ENCODE measurements at places on chromosomes 1 and 21. TPM values are rescaled to one million over a fixed set of nuclear protein-coding genes. Genes with fewer than 3 reads are reported as not detected.

GRCh38 chr1:109214695-109215623 lies 1.2 kb downstream of the SARS1 start:
- peak; percentile 73 for DNase-seq

DNA sequence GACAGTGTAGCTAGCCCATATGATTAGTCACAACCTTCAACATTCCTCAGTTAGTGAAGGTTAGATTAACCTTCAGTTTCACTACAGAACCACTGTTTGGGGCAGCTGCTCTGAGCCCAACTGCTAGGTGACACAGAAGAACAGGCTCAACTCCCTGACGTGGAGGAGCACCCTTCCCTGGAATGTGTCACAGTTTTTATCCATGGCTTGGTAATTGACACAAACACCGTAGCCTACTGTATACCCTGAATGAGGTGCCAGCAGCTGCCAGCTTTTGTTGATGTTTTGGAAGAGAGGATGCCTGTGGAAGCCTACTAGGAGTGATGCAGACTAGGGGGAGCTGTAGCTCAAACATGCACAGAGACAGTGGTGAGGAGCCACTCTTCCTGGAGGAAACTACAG lies 56.6 kb upstream of the CR2 start:
- no peak for DNase-seq

GRCh38 chr1:77228836-77229235 lies 9.6 kb upstream of the PIGK start:
- DNase-seq = no peak

- no peak for DNase-seq
Observed at GRCh38 chr1:108034396-108034795, 69.4 kb upstream of the VAV3 start.

- DNase-seq = no peak
Observed at GRCh38 chr1:199422206-199422605, 605.3 kb upstream of the NR5A2 start.

- no peak for DNase-seq
Observed at GRCh38 chr1:53719469-53719868, 19.5 kb downstream of the GLIS1 start.

- no peak for DNase-seq
Observed at GRCh38 chr1:76496871-76497270, 370.4 kb upstream of the ST6GALNAC5 start.

DNA sequence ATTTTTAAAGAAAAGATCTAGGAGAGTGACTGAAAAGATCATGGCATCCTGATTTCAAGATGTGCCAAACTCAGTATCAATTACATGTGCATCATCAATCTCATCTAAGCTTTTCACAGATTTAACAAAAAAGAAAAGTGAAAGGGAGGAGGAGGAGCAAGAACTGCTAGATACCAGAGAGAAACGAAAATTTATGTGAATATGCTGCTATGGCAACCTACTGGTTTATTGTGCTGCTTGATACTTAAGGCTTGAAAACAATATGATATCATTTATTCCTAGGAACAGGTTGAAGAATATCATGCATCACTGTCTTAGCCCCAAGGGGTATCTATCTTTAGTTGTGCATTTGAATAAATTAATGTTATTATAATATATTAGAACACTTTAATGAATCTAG lies 518.5 kb upstream of the ZRANB2 start:
- DNase-seq = no peak

DNA sequence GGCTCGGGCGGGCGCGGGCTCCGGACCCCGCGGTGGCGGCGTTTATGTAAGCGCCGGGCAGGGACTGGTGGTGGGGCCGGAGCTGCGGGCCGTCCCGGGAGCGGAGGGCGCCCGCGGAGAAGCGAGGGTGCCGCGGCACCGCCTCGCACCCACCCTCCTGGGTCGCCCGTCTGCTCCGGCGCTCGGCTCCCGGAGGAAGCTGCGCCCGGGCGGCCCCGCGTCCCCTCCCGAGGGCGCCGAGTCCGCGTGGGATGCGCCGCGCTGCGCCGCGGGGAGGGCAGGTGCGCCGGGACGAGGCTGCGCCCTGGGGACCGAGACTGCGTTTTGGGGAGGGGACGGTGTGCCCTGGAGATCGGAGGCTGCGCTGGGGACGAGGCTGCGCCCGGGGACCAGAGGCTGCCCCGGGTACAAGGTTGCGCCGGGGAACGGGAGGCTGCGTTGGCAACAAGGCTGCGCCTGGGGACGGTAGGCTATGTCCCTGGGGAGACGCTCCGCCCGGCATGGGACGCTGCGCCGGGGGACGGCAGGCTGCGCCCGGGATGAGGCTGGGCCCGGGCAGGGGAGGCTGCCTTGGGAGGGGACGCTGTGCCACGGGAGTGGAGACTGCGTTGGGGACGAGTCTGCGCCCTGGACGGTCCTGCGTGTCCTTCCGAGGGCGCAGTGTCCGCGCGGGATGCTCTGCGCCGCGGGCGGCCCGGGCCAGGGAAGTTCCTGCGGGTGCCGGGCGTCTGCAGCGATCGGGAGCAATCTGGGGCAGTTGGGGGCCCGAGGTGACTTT lies 627 bp downstream of the ADARB1 start:
- no peak for DNase-seq

- no peak for DNase-seq
Observed at GRCh38 chr1:66197785-66198184, 336.2 kb upstream of the SGIP1 start.

GRCh38 chr21:27450216-27450615 lies 483.3 kb upstream of the ADAMTS5 start:
- no peak for DNase-seq

GRCh38 chr1:10132852-10133251 lies 77.5 kb upstream of the KIF1B start:
- no peak for DNase-seq

- no peak for DNase-seq
Observed at GRCh38 chr1:42340901-42341300, 5.9 kb upstream of the FOXJ3 start.

- DNase-seq = no peak
Observed at GRCh38 chr1:18936471-18936813, 20.0 kb downstream of the IFFO2 start.

GRCh38 chr1:27522432-27523336 lies 32.7 kb upstream of the WASF2 start:
- DNase-seq = peak; percentile 65

DNA sequence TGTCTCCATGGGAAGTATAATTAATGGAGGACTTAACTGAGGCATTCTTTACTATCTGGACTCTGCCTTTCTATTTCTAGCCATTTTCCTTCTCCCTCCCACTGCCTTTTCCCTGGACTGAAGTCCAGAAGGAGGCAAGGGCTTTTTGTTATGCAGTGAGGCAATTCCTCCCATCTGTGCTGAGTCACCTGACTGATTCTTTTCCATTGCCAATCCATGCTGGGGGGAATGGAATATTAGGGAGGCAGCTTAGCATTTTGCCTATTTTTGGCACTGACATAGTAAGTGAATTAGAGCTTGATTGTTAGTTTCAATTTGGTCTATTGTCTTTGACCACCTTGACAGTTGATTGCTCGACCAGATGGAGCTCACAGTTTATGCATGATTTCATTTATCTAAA lies 1000.6 kb upstream of the PRMT6 start:
- no peak for DNase-seq

DNA sequence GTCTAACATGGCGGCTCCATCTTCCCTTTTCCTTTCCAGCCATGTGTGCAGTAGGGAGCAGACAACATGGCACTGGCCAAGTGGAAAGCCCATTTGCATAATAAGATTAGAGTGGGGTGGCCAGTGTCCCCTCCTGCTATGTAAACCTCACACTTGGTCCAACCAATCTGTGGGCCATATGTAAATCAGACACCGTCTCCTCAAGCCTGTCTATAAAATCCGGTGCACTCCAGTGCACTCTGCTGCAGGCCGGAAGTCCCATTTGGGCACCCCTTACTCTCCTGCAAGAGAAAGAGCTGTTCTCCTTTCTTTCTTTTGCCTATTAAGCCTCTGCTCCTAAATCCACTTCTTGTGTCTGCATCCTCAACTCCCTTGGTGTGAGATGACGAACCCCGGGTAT lies 44.1 kb downstream of the OLFML3 start:
- DNase-seq = peak; percentile 63

- DNase-seq = no peak
Observed at GRCh38 chr1:200627575-200628222, 7.1 kb upstream of the KIF14 start.

DNA sequence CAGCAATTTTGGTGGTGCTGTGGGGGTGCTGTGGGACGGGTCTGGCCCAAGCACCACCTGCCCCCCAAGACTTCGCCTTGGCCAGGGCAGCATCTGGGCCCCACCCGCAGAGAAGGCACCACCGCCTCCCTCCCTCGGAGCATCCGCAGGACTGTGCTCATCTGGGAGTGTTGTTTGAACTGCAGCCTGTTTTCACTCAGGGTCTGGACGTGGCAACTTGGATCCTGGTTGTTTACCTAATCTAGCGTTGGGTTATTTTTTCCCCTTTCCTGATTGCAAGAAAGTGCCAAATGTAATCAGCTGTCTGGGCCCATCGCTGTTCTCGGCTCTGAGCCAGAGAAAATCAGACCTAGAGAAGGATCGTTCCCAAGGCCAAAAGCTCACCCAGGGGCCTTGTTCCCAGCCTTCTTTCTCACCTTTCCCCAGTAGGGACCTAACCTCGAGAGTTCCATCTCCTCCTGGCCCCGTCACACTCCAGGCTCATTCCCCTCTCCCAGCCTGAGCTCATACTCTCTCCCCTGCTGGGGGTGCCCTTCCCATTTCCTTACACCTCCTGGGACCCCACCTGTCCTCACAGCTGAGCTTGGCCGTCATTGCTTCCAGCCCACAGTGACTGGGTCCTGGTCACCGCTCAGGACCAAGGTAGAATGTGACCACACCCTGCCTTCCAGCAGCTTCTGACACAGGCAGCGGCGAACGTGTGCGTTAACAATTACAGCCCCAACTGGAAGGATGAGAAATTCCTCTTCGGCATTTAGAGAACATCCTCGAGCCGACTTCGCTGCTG lies 72.0 kb upstream of the FAM20B start:
- no peak for DNase-seq

GRCh38 chr21:44820851-44821250 lies 3.0 kb upstream of the SUMO3 start:
- no peak for DNase-seq

DNA sequence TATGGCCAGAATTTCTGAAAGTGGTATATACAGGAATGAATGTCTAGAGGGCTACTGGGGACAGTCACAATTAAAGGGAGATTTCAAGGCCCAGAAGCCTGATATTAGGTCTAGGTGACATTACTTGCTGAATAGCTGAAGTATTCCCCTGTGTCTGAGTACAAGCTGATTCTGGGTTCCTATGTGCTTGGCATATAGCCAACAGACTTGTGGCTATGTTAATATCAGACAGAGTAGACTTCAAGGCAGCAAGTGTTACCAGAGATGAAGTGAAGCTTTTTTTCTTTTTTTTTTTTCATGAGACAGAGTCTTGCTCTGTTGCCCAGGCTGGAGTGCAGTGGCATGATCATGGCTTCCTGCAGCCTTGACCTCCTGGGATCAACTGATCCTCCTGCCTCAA lies 8.3 kb downstream of the TTC4 start:
- no peak for DNase-seq

DNA sequence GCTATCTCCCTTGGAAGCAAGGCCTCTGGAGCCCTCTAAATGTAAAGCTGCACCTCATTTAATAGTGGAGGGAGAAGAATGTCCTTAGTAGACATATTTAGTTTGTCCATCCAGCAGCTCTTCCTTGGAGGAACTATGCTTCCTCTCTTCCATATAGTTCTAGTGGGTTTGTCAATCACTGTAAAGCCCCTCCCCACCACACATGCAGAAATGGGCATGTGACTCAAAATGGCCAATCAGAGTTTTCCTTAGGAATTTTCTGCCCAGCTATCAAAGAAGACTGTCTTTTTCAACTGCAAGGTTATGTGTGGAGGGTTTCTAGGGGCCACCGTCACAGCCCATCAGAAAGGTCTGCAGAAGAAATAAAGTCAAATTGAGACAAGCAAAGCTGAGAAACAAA lies 175.5 kb downstream of the MIS18A start:
- DNase-seq = no peak

GRCh38 chr1:8541961-8542521 lies 224.1 kb downstream of the SLC45A1 start:
- DNase-seq = no peak

DNA sequence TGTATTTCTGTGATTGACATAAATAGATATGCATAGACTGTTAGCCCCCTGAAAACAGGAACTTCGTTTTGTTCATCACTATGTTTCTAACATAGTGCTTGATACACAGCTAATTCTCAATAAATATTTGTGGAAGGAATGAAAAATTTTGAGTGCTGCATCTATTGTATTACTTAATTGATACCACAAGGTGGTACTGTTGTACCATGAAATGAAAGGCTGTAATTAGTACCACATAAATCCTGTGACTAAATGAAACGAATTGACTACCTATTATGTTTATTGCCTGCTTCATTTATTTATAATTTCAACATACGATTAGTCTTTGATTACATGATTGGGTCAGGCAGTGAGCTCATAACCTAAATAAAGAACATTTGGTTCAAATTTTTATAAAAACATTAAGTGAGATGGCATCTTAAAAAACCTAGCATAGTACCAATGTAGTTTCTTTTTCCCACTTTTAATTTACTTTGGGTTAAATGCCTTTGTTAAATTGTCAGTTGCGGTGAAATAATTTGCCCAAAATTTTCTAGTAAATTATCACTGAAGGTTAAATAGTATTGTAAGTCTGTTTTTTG lies 15.0 kb upstream of the TGFB2 start:
- DNase-seq = peak; percentile 74

GRCh38 chr1:80624682-80625081 lies 1176.1 kb upstream of the ADGRL2 start:
- no peak for DNase-seq

DNA sequence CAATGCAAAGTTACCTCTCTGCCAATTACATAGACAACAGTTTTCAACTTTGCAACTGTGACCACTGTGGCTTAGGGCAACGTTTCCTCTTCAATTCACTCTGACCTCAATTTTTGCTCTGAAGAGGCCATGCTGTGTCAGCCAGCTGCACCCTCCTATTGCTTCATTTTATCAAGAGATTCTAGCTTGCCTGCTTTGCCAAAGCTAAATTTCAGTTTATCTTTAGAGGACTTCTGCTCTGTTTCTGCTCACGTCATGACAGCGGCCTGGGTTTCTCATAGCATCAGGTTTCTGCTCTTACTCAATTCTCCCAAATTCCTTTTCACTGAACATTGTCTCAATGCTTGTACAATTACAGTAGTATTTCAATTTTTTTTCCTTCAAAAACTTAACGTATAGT lies 154.6 kb downstream of the PLA2G4A start:
- DNase-seq = no peak

GRCh38 chr1:233082778-233083550 lies 132.6 kb downstream of the NTPCR start:
- DNase-seq = no peak

Gene MPL
- not detected for total RNA-seq

Gene LAD1
- 0.76 TPM for total RNA-seq

Gene CENPF
- 44.0 TPM for total RNA-seq

Gene ZBTB8A
- not detected for total RNA-seq

Gene PROK1
- total RNA-seq = not detected

Gene TBX15
- not detected for total RNA-seq

Gene ANKRD35
- 0.11 TPM for total RNA-seq

Gene FCRL6
- not detected for total RNA-seq

Gene TRIM17
- total RNA-seq = not detected

Gene NRIP1
- not detected for total RNA-seq

Gene NECTIN4
- total RNA-seq = not detected

Gene PRRX1
- not detected for total RNA-seq

Data from Karpas-422 (cell line).